ENCODE measurements at places on chromosomes 1 and 21. TPM values are rescaled to one million over a fixed set of nuclear protein-coding genes. Genes with fewer than 3 reads are reported as not detected.
A peak's percentile ranks its signal among the peaks of the same experiment; 100 is the strongest.

DNA sequence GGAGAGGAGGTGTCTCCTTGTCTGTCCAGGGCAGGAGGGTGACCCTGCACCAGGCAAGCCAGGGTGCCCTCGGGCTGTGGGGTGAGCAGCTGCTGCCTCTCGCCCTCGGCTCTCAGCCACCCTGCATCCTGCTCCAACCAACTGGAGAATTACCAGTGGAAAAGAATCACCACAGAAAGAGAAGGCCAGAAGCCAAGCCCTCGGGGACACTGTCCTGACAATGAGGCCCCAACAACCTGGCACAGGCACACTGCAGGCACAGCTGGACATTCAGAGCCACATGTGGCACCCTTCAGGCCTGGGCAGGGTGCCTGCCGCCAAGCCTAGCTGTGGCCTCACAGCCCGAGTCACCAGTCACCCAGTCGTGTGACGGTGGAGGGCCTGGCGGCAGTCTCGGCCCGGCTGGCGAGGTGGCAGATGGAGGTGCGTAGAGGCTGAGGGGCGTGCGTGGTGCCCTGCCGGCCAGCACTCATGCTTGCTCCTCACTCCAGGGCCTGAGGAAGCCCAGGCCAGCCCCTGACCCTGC is 12.0 kb downstream of the MEGF6 start:
- no peak for DNase-seq

- DNase-seq, result no peak
Observed at GRCh38 chr1:92488832-92489231, 2.1 kb upstream of the GFI1 start.

- DNase-seq, result no peak
Observed at GRCh38 chr1:206829282-206829681, 36.1 kb upstream of the IL20 start.

DNA sequence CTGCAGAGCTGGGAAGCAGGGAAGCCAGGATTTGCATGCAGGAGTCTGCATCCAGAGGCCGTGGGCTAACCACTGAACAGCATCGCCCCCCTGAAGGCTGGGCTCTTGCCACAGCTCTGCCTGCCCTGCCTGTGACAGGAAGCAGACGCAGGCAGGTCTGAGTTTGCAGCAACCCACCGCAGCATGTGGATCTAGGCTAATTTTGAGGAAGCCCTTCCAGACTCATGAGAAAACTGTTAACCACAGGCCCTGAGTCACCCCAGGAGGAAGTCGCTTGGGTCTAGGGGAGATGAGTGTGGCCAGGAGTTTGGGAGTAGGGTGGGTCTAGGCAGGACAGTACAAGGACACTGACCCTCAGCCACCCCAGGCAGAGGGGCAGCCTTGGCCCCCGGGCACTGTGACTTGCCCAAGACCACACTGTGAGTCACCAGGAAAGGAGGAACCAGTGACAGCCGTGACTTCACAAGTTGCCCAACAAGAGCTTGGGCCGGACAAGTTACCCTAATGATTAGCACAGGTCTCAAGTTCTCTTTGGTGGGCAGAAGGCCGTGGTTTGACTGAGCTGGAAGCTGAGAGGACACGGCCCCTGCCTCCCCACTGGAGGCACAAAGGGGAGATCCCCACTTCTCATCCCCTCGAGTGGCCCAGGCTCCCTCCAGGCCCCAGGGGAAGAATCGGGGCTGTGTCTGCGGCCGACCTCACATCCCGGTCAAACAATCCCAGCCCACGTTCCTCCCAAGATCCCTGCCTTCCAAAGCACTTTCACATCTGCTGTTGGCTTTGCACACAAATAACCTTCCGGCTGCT is 826 bp downstream of the LAPTM5 start:
- peak; percentile 71 for DNase-seq

- DNase-seq, result no peak
Observed at GRCh38 chr1:43144237-43144636, 27.9 kb downstream of the EBNA1BP2 start.

GRCh38 chr1:58584082-58584895 is 7.2 kb upstream of the TACSTD2 start:
- peak; percentile 83 for DNase-seq

GRCh38 chr21:38810826-38811164 is 5.1 kb downstream of the ETS2 start:
- DNase-seq, result no peak

- DNase-seq, result peak; percentile 71
Observed at GRCh38 chr1:147287133-147287865, 44.8 kb downstream of the CHD1L start.

DNA sequence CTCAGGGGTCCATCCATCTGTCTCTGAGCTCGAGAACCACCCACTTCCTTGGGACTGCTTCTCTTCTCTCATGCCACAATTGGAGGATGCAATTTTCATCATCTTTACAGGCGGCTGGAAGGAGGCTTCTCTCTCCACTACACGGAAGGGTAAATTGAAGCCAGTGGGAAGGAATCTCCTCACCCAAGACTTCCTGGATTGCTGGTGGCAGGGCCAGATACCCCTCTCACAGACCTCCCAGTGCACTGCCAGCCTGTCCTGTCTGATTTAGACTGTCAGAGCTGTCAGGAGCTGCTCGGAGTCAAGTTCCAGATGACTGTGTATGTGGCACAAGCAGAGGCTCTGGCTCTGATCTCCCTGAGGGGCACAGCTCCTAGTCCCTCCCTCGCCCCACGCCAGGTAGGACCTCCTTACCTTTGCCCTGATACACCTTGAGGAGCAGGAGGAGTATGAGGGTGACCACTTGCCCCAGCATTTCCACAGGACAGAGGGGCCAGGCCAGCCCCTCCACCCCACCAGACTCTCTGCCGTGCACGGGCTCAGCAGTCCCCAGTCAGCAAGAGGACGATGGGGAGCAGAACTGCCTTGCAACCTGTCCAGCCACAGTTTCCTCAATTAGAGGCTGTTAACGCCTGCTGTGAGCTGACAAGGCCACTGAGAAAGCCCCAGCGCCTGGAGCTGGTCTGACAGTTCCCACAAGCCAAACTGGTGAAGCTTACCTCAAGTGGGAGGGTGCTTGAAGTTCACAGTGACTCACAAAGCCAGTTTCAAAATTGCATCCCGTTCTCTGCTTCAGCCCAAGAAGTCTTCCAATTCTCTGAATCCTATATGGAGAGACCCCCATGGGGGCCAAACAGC is at the start of gene CD244:
CD244 (minus strand) TSS at position 685 of the 858 bp plus-strand sequence; CDS start at position 475, 210 bp downstream.
- DNase-seq, result no peak

- DNase-seq, result no peak
Observed at GRCh38 chr1:213041443-213041842, 9.6 kb upstream of the RPS6KC1 start.

GRCh38 chr1:77361621-77362020 is 79.8 kb downstream of the AK5 start:
- no peak for DNase-seq

DNA sequence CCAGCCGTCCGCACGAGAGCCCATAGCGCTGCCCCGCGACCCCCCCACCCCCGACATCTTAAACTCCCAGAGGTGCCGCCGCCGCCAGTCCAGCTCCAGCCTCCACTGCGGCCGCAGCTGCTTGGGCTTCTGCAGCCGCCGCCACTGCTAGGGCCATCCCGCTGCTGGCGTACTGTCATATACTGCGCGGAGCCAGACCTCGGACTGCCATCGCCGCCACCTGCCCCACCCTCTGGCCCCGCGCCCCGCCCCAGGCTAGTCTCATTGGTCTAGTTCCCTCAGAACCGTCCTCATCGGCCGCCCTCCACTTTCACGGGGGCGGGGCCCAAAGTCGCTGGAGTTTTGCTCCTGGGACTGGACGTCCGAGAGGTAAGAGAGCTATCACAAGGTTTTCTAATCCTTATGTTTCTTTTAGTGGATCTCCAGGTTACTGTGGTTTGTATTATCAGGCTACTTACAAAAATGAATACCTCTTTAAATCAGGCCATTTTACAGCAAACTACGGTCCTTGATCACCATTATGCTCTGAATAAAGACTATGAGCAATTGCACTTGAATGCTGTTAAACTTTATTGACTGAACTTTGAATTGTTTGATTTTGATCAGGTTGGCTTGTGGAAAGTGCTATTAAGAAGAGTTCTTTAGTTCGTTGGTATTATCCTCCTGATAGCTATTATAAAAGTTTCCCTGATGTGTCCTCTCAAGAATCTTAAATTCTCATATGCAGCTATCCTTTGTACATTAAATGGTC is 2.8 kb upstream of the CD1D start:
- DNase-seq, result peak; percentile 65

- DNase-seq, result peak; percentile 45
Observed at GRCh38 chr1:15246960-15247614, at the start of gene FHAD1. Gene FHAD1 (plus strand): TSS chr1:15247223. CDS start chr1:15251785, 4,562 bp downstream.

DNA sequence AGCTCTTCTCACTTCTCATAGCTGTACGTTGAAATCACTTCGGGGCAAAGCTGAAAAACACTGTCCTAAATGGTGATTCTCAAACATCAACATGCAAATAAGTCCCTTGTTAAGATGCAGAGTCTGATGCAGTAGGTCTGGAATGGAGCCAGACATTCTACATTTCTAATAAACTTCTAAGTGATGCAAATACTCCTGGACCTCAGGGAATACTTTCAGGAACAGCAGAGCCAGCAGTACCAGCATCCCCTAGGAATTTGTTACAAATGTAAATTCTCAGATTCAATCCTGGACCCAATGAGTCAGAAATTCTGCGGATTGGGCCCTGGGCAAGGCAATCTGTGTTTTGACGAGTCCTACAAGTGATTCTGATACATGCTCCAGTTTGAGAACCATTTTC is 152.3 kb downstream of the PCNX2 start:
- no peak for DNase-seq

- no peak for DNase-seq
Observed at GRCh38 chr1:24343412-24344089, 24.4 kb downstream of the GRHL3 start.

DNA sequence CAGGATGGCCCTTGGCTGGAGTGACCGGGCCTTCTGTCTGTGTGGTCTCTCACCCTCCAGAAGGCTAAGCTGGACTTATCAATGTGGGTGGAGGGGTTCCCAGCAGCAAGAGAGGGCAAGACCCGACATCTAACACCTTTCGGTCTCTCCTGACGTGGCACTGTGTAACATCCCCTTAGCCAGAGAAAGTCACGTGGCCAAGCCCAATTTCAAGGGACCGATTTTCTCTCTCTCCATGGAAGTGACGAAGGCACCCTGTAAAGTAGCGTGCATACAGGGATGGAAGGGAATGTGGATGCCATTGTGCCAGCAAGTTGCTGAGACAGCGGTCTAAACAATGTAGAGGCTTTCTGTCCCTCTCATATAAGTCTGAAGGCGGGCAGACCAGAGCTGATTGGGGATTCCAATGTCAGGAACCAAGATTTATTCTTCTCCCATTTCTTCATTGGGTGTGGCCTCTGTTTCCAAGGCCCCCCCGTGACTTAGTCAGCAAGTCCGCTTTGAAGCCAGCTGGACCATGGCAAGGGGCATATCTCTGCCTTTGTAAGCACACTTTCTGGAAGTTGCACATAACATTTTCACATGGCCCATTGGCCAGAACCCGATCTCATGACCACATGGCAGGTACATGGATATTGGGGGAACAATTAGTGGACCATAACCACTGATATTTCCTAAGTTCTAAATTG is 12.5 kb downstream of the MX1 start:
- no peak for DNase-seq

BRINP3 gene
- not detected for total RNA-seq

CLEC20A gene
- total RNA-seq, result not detected

JAM2 gene
- total RNA-seq, result not detected

STK40 gene
- total RNA-seq, result 6.4 TPM

SH2D5 gene
- 9.8 TPM for total RNA-seq

GOLT1A gene
- 8.5 TPM for total RNA-seq

AKR7A3 gene
- not detected for total RNA-seq

C4BPA gene
- not detected for total RNA-seq

KRTAP12-2 gene
- not detected for total RNA-seq
